Naive thymus-derived CD8-positive, alpha-beta T cell (primary cell): ENCODE measurements at places on chromosomes 3 and 15.
A peak's percentile ranks its signal among the peaks of the same experiment; 100 is the strongest.

DNA sequence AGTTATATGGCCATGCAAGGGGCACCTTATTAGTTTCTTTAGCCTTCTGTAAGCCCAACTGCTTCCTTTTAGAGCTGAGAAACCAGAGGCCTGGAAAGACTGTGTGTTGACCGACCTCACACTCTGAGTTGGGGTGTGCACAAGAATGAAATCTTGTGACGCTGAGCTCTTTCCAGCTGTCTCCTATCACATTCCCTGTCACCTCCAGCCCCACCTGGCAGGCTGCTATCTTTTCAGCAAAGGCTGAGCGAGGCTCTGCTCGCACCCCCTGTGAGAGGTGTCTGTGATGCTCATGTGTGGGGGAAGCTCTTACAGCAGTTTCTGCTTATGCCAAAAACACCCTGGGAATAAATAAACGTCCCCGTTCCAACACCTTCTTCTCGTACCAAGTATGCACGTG, 27.0 kb upstream of the LPP start:
- no peaks in the 10 kb centered on the region for H3K36me3 ChIP-seq
- H3K27ac ChIP-seq, result no peak overlapping the region

- H3K36me3 ChIP-seq, result peaks cover 41% of the 10 kb centered on the region
- H3K27ac ChIP-seq, result peak overlapping the region; percentile 95
- peaks cover 67% of the 10 kb centered on the region for H3K4me1 ChIP-seq
- DNase-seq, result no peak
- H3K4me3 ChIP-seq, result peak overlapping the region; percentile 95
These were observed 1.2 kb downstream of the BRPF1 start for GRCh38 chr3:9732740-9733115.

DNA sequence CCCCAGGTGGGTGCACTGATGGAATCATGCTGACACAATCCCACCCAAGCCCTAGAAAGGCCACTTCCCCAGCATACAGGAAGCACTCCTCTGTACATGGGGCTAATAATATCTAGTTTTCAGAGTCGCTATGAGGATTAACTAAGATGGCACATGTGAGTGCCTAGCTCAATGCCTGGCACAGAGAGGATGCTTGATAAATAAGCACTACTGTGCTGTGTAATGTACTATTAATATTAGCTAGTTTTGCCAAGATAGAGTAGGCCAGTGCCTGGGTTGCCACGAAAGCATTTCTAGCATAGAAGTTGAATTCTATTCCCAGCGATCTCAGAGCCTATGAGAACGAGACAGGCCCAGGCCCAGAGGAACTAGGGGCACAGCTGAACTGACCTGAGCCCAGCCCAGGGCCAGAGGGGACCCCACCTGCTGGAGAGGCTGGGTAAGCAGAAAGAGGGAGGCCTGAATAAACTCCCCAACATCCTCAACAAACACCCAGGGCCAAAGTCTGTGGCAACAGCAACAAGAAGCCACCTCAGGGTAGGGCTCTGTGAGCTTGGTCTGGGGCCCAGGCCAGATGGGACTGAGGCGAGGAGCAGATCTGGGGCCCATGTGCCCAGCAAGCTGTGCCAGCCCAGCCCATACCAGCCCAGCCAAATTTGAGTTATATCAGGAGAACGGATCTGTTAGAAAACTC, 7.6 kb upstream of the SEMA7A start:
- peaks cover 10% of the 10 kb centered on the region for H3K4me1 ChIP-seq
- DNase-seq, result no peak
- no peaks in the 10 kb centered on the region for H3K27me3 ChIP-seq

GRCh38 chr15:58348095-58348812, 83.5 kb upstream of the LIPC start:
- H3K27ac ChIP-seq, result no peak overlapping the region
- H3K27me3 ChIP-seq, result no peaks in the 10 kb centered on the region
- no peaks in the 10 kb centered on the region for H3K36me3 ChIP-seq
- H3K4me3 ChIP-seq, result no peak overlapping the region
- no peak for DNase-seq

DNA sequence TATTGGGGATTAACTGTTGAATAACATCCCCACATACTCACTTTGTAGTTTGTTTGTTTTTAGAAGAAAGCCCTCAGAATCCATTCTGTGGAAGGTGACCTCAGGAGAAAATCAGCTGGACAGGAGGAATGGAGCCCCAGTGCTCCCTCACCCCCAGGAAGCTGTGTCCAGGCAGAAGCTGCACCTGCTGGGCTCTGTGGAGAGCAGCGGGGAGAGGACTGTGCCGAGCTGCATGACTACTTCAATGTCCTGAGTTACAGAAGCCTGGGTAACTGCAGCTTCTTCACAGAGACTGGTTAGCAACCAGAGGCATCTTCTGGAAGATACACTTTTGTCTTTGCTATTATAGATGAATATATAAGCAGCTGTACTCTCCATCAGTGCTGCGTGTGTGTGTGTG, 14.0 kb downstream of the TIGIT start:
- peaks cover 4% of the 10 kb centered on the region for H3K27me3 ChIP-seq
- DNase-seq, result no peak
- H3K27ac ChIP-seq, result peak overlapping the region; percentile 98
- peak overlapping the region; percentile 71 for H3K4me3 ChIP-seq
- no peaks in the 10 kb centered on the region for H3K36me3 ChIP-seq

DNA sequence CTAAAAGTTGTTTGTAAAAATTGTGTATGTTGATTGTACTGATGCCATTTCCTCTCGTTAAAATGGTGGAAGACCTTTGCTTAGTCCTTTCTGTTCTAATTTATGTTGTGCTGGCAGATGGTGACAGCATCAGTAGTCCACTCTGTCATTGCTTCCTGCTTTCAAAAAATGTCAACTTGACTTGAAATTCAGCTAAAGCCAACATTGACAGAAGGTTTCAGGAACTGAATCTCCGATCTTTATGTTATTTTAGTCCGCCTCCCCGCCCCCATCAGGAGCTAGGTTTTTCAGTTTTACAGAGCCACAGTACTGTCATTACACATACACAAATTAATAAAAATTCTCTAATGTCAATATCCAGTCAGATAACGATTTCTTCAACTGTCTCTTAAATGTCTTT, 1.5 kb downstream of the CEP63 start:
- H3K36me3 ChIP-seq, result no peaks in the 10 kb centered on the region
- peaks cover 68% of the 10 kb centered on the region for H3K4me1 ChIP-seq
- no peaks in the 10 kb centered on the region for H3K27me3 ChIP-seq
- DNase-seq, result no peak
- peak overlapping the region; percentile 74 for H3K27ac ChIP-seq

- peaks cover 7% of the 10 kb centered on the region for H3K36me3 ChIP-seq
- peaks cover 16% of the 10 kb centered on the region for H3K27me3 ChIP-seq
- no peaks in the 10 kb centered on the region for H3K4me1 ChIP-seq
- no peak overlapping the region for H3K27ac ChIP-seq
- no peak overlapping the region for H3K4me3 ChIP-seq
These were observed 144.1 kb upstream of the HES1 start for GRCh38 chr3:193991666-193992424.

DNA sequence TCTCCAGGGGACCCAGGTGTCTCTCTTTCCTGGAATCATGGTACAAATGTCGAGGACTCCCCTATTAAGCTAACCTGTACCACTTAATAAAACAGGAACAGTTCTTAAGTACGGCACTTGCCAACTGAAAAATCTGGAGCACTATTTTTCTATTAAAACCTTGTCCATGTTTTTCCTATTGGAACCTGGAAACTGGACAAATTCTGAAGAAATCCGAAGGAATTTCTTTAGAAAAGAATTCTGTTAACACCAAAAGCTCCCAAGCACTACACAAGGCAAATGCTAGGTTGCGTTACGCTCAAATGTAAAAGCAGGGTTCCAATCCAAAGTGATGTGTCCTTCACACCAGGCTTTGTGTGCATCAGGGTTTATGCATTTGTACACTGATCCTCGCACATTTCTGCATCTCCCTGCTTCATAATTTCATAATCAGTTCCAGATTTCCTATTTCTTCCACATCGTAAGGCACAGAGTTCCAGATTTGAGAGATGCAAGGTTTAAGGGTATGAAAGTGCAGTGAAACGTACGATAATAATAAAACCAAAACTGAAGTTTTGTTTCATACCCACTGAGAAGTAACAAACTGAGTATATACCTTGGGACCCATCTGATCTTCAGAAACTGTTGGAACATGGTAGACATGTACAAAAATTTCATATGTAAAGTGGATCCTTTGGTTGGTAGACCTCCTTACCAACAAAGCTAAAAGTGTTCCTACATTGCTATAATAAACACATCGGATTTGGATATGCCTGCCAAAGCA, 132.1 kb upstream of the WNT5A start:
- H3K4me1 ChIP-seq, result no peaks in the 10 kb centered on the region
- no peak for DNase-seq
- no peak overlapping the region for H3K4me3 ChIP-seq
- no peak overlapping the region for H3K27ac ChIP-seq

DNA sequence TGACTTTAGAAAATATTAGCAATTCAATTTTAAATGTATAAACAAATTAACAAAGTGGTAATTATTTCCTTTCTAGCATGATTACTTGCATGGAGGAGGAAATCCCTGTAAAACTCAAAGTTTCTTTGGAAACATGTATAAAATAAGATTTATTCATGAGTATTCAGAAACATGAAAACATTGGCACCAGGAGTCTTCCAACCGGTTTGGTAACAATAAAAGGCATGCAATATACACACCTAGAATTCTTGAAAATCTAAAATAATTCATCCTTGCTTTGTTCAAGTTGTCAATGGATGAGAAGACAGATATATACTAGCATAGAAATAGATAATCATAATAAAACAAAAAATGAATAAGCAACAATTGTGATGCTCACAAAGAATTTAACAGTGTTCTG, 76.4 kb downstream of the ZPLD1 start:
- peaks cover 2% of the 10 kb centered on the region for H3K27me3 ChIP-seq
- no peak overlapping the region for H3K4me3 ChIP-seq
- H3K27ac ChIP-seq, result no peak overlapping the region
- no peaks in the 10 kb centered on the region for H3K36me3 ChIP-seq
- no peak for DNase-seq
- H3K4me1 ChIP-seq, result no peaks in the 10 kb centered on the region

GRCh38 chr3:103813955-103814354, 1379.1 kb downstream of the ZPLD1 start:
- H3K27ac ChIP-seq, result no peak overlapping the region
- H3K4me1 ChIP-seq, result no peaks in the 10 kb centered on the region
- DNase-seq, result no peak
- H3K36me3 ChIP-seq, result no peaks in the 10 kb centered on the region
- H3K27me3 ChIP-seq, result no peaks in the 10 kb centered on the region

DNA sequence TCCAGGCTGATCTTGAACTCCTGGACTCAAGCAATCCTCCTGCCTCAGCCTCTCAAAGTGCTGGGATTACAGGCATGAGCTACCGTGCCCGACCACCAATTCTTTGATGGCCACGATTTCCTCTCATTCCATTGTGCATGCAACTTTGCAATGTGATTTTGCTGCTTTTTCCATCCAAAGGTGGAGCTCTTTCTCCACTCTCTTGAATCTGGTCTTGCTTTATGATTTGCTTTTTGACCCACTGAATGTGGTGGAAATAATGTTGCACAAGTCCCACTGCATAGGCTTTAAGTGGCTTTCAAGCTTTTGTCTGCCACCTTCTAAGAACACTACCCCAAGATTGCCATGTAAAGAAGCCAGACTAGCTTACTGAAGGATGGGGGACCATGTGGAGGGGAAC, 10.6 kb downstream of the RPS27L start:
- peaks cover 11% of the 10 kb centered on the region for H3K36me3 ChIP-seq

- no peak overlapping the region for H3K4me3 ChIP-seq
- DNase-seq, result no peak
- no peaks in the 10 kb centered on the region for H3K36me3 ChIP-seq
- no peaks in the 10 kb centered on the region for H3K27me3 ChIP-seq
- peaks cover 15% of the 10 kb centered on the region for H3K4me1 ChIP-seq
These were observed 26.1 kb upstream of the MGA start for GRCh38 chr15:41634072-41634626.

- no peak for DNase-seq
- H3K36me3 ChIP-seq, result peaks cover 64% of the 10 kb centered on the region
- no peak overlapping the region for H3K4me3 ChIP-seq
- peaks cover 2% of the 10 kb centered on the region for H3K27me3 ChIP-seq
These were observed 57.3 kb downstream of the GLB1 start for GRCh38 chr3:33039628-33040027.

- peaks cover 8% of the 10 kb centered on the region for H3K27me3 ChIP-seq
- no peaks in the 10 kb centered on the region for H3K36me3 ChIP-seq
- no peak for DNase-seq
- no peaks in the 10 kb centered on the region for H3K4me1 ChIP-seq
- no peak overlapping the region for H3K27ac ChIP-seq
These were observed 6.8 kb upstream of the ZNF280D start for GRCh38 chr15:56739964-56740640.

DNA sequence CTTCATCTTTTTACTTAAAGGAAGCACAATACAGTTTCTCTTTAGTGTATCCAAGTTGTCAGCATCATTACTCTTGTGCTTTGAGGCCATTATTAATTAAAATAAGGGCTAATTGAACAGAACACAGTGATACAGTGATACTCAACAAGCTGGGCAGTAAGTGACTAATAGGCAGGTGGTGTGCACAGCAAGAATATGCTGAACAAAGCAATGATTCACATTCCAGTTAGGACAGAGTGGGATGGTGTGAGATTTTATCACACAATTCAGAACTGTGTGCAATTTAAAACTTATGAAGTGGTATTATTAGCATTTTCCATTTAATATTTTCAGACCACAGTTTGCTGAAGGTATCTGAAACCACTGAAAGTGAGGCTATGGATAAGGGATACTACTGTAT, 116.9 kb downstream of the PLOD2 start:
- H3K27ac ChIP-seq, result no peak overlapping the region
- H3K4me3 ChIP-seq, result no peak overlapping the region
- H3K4me1 ChIP-seq, result no peaks in the 10 kb centered on the region
- no peaks in the 10 kb centered on the region for H3K27me3 ChIP-seq
- no peak for DNase-seq

- no peak for DNase-seq
- peaks cover 2% of the 10 kb centered on the region for H3K4me1 ChIP-seq
These were observed 190.1 kb downstream of the IL5RA start for GRCh38 chr3:2920103-2920502.
